ENCODE measurements at places on chromosomes 4 and X.
A peak's percentile ranks its signal among the peaks of the same experiment; 100 is the strongest.

DNA sequence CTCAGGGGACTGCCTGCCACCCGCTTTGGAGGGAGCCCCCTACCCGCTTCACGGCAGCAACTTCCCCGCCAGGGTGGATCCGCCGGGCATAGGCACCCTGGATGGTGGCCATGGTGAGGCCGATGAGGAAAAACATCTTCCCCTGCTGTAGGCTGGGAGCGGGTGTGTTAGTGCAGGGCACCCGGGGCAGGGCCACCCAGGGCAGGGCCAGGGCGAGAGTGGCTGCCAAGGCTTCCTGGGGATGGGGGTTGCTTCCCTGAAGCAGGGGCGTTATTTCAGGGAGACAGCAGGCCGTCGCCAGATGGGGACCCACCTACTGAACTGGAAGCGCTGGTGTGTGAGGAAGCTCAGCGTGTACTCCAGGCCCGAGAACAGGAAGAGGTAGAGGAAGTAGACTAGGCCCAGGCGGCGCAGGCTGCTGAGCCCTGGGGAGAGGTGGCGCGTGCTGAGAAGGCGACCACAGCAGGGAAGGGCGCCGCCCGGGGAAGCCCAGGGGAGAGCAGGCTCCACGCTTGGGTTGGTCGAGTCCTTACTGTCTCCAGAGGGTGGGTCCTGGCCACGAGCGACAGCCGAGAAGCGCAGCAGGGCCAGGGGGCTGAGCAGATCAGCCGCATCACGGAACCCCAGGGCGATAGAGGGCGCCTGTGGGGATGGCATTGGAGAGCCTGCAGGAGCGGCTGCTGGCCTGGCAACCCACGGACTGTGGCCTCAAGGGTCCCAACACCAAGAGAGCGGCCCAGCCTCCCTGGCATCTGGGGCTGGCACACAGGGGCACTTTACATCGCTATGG, 31.5 kb downstream of the NOP14 start:
- DNase-seq, result peak; percentile 78

DNA sequence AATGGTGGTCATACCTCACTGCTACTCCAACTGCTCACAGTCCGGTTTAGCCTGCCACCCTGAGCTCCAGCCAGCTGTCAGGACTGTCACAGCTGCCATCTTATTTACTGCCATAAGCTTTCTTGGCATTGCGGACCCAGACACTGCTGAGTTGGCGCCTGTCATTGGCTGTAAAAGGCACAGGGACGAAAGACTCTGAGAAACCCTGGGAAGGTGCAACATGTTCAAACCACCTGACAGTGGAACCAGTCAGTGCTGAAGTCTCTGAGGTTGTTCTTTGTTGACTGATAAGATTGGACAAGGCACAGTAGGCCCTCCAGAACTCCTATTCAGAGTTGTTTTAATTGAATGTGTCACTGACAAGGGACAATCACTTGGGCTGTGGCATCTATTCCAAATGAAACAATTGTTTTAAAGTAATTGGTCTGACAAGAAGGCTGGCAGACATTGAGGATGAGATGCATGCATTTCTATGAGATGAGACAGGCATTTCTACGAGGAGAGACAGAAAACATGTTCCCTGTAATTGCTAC, 927.8 kb downstream of the STPG2 start:
- no peak for DNase-seq

- no peak for DNase-seq
These were observed 138.3 kb downstream of the PCDH18 start for GRCh38 chr4:137394018-137394417.

- DNase-seq, result no peak
These were observed 764.1 kb upstream of the TENM3 start for GRCh38 chr4:181479141-181479540.

- no peak for DNase-seq
These were observed 70.8 kb upstream of the PACRGL start for GRCh38 chr4:20629186-20630106.

DNA sequence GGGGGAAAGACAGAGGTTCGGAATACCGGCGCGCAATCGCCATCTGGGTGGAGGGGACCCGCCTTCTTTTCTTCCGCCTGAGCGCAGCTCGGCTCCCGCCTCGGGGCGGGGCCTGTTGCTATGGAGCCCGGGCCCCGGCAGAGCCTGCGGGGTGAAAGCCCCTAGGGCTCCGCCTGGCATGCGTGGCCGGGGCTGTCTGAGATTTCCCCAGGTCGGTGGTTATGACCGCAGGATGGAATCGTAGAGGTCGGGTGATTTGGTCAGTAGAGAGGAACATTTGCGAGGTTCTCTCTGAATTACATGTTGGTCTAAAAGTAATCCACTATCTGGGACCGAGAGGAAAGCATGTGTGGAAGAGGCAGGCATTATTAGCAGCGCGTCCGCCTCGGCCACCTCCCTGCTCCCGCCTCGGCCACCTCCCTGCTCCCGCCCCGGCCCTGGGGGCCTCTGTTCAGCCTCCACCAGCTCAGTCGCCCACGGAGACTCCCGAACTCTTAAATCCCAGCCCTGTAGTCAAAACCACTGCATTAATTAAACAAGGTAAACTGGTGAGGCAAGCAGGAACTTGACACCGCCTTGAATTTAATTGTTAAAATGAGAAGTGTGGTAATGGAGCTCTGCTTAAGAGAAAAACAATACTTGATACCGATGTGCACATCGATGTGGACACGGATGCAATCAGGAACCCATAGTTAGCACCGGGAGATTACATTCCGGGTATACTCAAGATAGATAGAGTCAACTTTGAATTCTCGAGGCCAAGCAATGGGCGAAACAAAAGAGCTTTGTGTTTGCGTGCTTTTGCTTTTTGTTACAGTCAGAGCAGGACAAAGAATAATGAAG, 45.2 kb downstream of the TRIM2 start:
- DNase-seq, result peak; percentile 89

DNA sequence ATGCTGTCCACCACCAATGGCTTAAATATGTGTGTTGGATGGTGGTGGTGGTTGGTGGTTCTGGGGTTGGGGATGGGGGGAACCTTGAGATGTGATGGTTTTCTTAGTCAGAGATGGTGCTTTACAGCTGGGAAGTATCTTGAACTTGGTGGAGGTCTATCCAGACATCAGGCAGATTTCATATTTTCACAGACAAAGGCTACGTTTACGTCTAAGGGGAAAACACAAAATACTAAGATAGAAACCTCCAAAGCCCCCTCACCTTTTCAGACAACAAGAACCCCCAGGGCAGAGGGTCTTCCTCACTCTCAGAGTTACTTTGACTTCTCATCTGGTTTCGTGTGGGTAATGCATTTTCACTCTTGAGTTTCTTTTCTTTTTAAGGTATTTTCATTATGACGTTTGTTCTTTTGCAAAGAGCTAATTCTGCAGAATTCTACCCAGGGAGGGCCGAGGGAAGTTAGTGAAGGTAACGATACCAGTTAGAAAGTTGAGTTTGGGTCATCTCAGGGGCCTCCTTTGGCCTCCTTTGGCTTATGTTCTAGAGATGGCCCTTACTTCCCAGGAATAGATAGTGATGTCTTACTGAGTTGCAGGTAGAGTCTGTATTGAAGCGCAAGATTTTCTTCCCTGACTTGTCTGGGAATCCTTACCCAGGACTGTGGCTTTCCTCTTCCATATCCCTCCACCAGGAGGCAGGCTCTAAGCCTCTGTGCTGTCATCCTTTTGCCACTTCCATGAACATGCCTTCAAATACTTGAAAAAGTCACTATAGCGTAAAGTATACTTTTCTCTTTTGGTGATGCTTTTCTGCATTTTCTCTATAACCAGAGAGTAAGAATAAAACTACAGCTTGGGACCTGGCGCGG, 31.9 kb downstream of the RHOH start:
- DNase-seq, result no peak

GRCh38 chrX:15973299-15973698, 118.7 kb upstream of the AP1S2 start:
- DNase-seq, result peak; percentile 40

DNA sequence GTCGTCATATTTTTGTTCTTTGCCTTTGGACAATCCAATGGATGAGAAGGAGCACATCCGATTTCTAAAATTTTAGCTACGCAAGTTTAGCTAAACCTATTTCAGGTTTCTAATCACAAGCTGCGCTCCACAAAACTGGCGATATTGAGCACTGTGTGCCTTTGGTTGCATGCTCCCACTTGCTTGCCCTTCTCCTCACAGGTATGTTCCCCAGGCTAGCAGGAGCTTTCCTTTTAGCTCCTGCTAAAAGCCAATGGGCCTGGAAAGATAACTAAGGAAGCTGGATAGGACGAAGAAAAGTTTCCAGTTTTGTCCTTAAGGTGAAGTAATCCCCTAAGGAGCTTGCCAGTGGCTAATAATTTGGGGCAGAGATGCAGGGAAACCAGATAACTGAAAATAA, 975.2 kb downstream of the FSTL5 start:
- DNase-seq, result no peak

DNA sequence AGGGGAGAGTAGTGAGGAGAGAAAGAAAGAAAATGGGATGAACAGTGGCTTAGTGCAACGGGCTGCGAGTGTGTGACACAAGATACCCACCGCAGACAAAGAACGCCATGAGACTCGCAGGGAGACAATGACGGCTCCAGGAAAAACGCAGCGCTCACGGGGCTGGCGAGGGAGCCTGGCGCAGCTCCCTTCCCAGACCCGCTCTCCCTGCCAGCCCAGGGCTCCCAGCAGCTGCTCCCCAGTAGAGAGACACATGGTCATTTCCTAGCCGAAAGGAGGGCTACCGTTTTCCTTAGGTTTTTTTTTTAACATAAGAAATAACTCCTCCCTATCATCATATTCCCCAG, 149.5 kb downstream of the MAML3 start:
- DNase-seq, result no peak

- DNase-seq, result no peak
These were observed 1.5 kb upstream of the SCARB2 start for GRCh38 chr4:76215077-76215476.

- DNase-seq, result peak; percentile 40
These were observed 6.5 kb downstream of the TIFA start for GRCh38 chr4:112279025-112279881.
